HS-5 (cell line): ENCODE measurements at places on chromosomes 1 and 21.

DNA sequence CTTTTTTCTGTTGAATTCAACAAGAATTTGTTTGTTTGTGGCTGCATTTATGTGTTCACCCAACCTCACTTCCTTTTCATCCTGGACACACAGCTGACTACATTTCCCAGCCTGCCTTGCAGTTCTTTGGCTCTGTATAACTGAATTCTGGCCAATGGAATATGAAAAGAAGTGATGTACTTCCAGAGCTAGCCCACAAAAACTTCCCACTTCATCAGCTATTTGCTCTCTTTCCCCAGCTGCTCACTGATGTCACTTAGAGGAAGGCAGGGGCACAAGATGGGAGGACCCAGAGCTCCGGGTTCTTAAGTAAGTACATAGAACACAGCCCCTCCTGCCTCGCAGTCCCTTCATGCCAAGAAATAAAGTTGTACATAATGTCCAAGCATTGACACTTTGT lies 235.0 kb upstream of the FGGY start:
- DNase-seq = no peak

DNA sequence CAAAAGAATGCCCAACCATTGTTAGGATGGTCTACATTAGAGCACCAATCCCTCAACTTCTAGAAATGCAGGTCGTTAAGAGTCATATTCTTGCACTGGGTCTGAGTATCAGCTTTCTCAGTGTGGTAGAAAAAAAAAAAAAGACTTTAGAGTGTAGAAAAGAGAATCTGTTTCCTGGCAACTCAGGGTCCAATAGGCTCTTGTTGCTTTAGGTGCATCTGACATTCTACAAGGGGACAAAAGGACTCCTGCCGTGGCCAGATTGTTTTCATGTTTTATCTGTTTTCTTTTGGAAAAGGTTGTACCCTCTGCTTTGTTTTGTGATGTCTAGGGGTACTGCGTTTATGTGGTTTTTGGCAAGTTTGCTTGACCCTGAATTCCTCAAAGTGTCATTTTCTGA lies 105.4 kb upstream of the KCNK2 start:
- no peak for DNase-seq

DNA sequence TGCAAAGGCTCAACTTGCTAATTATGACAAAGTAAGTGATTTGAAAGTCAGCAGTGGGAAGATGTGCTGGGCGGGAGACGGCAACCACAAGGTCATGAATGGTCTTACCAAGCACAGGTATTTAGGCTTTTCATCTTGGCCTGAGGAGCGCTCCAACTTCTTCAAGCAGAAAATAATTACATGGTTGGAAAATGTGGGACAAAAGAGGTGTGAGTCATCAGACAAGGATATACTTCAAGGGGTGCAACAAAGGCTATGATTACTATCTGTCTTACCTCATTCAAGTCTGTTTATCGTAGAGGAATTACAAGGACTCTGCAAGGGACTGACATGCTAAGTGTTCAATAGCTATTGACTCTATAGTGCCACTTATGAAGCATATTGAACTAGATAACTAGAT lies 2005.7 kb downstream of the MRPL39 start:
- DNase-seq = no peak

- DNase-seq = no peak
These were observed 47.5 kb upstream of the LPAR3 start for GRCh38 chr1:84940481-84940880.

GRCh38 chr21:31473685-31474345 lies 129.8 kb upstream of the TIAM1 start:
- peak; percentile 2 for DNase-seq

- DNase-seq = no peak
These were observed 70.5 kb upstream of the MCOLN3 start for GRCh38 chr1:85118751-85119150.
